ENCODE measurements at places on chromosomes 2 and 18.
A peak's percentile ranks its signal among the peaks of the same experiment; 100 is the strongest.

GRCh38 chr2:26172189-26172870 is 558 bp upstream of the GAREM2 start:
- DNase-seq, result no peak

DNA sequence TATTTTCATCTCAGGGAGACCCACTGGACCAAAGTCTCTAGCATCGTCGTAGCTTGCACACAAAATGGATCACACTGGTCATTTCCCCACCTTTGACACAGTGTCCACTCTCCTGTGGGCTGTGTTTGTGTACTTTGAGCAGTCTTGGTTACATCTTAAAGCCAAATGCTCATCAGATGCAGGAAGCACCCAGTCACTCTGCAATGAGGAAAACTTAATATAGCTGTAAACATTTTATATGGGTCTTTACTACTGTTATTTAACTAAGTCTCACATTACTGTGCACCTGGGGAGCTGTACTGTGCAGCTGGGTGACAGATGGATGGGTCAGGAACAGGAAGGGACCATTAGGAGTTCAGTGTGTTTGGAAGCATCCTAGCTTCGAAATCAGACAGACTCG is 109.0 kb upstream of the CXCR4 start:
- DNase-seq, result no peak

DNA sequence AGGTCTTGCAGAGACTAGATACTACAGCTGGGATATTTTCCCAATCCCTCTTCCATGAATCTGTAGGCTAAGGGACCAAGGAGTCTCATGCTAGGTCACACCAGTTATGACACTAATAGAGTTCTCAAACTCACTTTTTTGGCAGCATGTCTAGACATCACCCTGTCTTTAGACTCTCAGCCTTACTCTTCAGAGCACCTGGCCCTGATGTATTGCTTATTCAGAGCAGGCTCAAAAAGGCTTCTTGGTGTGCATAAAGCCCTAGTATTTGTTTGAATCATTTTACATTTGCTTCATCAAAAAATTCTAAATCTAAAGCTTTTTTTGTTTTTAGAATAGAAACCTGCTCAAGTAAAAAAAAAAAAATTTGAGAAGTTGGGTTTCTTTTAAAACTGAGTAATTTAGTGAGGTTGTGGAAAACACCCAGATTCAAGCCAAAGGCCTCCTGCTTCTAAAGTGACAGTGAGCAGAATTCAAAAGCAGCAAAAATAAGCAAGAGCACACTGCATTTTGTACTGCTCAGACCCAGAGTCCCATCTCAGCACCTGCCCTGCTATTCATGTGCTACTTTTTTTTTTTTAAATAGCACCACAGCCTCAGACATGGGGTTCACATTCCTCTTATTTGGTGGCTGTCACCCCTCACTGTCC is 18.0 kb upstream of the DNAH6 start:
- DNase-seq, result no peak

DNA sequence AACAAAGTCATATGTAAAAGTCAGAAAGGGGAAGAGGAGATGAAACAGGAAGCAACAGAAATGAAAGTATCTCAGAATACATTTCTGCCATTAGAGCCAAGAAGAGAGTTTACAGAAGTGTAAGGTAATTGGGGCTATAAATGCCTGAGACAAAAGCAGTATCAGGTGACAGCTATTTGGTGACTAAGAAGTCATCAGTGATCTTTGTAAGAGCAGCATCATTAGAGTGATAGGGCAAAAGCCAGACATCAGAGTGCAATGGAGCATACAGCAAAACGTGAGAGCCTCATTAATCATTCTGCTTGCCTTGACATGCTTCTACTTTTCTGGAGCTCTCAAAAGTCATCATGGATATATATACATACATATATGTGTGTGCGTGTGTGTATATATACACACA is 804.7 kb upstream of the PIK3C3 start:
- no peak for DNase-seq

DNA sequence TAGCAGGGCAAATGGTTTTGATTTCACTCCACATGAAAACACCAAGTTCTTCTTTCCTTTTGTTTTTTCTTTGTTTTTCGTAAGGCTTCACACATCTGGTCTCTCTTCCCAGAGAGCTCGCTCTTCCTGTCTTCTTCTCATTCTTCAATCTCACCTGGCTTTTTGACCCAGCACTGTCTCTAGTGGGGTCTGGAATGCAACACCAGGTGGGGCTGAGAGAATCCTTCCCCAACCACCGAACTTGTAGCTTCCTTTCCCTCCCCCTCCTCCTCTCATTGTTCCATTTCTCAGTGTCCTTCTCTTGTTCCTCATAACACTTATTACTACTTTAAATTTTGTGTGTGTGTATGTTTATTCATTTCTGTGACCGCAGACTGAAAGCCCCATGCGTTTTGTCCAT is 13.5 kb upstream of the PIEZO2 start:
- no peak for DNase-seq

- DNase-seq, result no peak
Measured at GRCh38 chr18:22277758-22278157, 108.4 kb downstream of the GATA6 start.

DNA sequence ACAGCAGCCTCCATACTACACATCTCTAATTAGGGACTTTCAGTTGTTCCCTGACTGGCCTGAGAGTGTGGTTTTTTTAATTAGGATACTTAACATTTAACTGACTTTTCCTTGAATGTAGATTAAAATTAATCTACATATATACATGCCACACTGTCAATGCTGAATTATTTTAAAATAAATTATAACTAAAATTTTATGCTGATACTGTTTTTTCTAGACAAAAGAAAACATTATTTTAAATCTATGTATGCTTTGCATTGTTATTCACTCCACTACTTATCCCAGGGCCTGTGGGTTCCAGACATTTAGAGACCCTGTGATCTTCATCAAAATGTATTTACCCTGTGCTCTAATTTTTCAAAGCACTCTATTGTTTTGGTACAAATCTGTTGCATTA is 496.0 kb upstream of the MAP2 start:
- DNase-seq, result no peak

- no peak for DNase-seq
Measured at GRCh38 chr2:41871080-41871479, 176.7 kb upstream of the PKDCC start.

- DNase-seq, result no peak
Measured at GRCh38 chr2:169759987-169760386, 26.4 kb downstream of the KLHL23 start.

- no peak for DNase-seq
Measured at GRCh38 chr2:39256040-39256439, 12.3 kb upstream of the CDKL4 start.

GRCh38 chr2:133200684-133201421 is 367.4 kb downstream of the NCKAP5 start:
- no peak for DNase-seq

GRCh38 chr2:20617892-20618467 is 32.9 kb downstream of the HS1BP3 start:
- no peak for DNase-seq

GRCh38 chr2:12726271-12726670 is 9.5 kb downstream of the TRIB2 start:
- no peak for DNase-seq

- no peak for DNase-seq
Measured at GRCh38 chr2:59899692-59900091, 653.8 kb downstream of the BCL11A start.

DNA sequence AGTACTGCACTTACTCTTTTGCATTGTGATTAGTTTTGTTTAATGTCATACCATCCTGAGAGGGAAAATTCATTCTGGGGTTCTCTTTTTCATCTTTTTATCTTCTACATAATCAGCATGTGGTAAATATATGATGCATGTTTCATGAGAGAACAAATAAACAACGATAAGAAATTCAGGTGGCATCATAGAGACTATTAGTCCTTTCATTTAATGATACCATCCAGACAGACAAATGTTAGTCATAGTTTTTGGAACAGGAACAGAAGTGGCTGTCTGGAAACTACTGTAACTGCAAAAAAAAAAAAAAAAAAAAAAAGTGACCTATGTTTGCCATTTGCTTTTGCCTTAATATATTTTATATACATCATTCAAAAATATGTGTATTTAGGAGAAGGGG is 761.0 kb downstream of the EPHA4 start:
- no peak for DNase-seq

- no peak for DNase-seq
Measured at GRCh38 chr2:33014268-33014667, 67.5 kb downstream of the LTBP1 start.

- DNase-seq, result no peak
Measured at GRCh38 chr2:70920367-70920715, 15.4 kb upstream of the ATP6V1B1 start.

DNA sequence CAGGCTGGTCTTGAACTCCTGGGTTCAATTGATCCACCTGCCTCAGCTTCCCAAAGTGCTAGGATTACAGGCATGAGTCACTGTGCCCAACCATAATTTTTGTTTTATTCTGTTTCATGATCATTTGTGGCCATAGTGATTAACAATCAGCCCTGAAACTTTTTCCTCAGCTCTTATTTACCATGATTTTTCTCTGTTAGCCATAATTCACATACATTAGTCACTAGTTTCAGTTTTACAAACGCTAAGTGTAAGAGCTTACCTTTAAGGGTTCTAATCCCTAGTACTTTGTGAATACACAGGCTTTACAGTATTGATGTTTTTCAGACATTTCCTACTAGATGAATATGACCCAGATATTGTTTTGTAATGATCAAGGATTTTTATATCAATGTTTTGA is 216.1 kb downstream of the DPP4 start:
- DNase-seq, result no peak

DNA sequence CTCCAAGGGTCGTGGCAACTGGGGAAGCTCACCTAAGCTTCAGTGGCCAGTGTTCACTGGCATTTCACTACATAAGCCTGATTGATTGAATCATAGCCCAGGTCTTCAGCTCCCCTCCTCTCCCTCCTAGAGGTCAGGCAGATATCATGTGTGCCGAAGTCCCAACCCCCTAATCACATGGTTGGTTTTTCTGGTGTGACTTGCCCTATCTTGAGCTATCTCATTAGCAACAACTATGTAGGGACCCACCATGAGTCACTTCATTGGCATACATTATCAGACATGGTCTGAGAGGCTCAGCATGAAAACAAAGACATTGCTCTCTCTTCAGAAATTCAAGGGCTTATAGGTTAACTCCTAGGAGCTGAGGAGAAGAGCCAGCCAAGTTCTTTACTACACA is 76.8 kb downstream of the LYPD1 start:
- DNase-seq, result no peak

- no peak for DNase-seq
Measured at GRCh38 chr2:64716569-64716968, 62.9 kb upstream of the SERTAD2 start.

DNA sequence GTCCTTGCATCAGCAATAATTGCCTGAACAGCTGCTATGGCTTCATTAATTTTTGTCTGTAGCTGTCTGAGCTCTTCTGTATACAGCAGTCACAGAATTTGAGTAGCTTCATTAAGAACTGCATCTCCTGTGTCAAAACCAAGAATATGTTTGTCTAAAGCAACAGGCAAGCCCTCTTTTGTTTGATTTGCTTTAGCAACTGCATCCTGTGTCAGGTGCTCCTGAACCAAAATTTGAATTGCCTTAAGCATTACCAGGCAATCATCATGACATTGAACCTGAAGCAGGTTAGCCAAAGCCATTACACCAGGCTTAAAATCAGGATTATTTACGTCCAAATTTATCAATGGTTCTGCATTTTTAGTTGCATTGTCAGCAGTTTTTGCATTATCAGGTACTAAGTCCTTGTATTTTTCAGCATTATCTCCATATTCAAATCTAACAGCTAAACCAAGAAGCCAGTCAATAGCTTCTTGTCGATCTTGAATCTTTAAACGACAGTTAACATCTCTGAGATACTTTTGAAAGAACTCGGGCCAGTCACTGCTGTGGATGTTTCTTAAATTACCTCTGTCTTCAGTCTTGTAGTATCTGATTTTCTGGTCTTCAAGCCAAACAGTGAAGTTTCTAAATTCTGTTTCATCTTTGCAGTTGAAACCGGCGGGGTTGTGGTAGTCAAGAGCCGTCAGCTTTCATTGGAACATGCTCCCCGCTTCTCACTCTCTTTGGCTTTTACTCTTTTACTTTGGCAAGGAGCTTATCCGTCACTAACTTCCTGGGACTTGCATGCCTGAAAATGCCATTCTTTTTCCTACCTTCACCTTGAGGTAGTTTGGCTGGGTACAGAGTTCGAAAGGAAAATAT is 42.2 kb downstream of the MERTK start:
- no peak for DNase-seq

DNA sequence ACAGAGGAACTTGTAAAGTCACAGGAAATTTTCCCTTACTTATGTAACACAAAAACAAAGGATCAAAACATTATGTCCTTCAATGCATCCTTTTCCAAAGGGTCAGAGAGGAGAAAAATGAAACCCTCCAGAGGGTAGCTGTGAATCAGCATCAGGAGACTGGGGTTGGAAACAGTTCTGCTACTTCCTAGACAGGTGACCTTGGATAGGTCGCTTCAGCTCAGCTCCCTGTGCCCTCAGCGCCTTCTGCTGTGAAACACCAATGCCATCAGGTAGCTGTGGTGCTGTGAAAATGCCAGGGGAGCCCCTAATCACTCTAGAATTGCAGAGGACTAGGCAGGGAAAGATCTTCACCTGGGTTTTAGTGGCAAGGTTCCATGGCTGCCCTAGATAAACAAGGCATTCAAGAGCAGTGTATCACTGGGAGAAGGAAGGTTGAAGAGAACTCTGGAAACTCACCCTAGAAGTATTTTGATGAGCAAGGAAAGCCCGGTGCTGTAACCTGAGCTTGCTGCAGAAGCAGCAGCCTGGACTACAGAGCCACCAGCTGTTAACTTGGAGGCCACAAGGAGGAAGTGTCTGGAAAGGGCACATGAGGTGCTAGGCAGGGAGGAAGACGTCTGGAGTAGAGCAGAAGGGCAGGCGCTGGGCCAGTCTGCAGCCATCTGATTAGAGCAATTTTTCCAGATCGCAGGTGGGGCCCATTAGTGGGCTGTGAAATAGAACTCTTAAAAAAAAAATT is 100.7 kb upstream of the MCFD2 start:
- no peak for DNase-seq

- DNase-seq, result no peak
Measured at GRCh38 chr2:158893026-158893425, 75.4 kb upstream of the TANC1 start.

- no peak for DNase-seq
Measured at GRCh38 chr2:29323961-29324360, 208.7 kb downstream of the CLIP4 start.

- DNase-seq, result peak; percentile 39
Measured at GRCh38 chr2:96509114-96509846, 4.1 kb upstream of the NEURL3 start.

- no peak for DNase-seq
Measured at GRCh38 chr2:230742781-230743180, 30.1 kb downstream of the CAB39 start.

DNA sequence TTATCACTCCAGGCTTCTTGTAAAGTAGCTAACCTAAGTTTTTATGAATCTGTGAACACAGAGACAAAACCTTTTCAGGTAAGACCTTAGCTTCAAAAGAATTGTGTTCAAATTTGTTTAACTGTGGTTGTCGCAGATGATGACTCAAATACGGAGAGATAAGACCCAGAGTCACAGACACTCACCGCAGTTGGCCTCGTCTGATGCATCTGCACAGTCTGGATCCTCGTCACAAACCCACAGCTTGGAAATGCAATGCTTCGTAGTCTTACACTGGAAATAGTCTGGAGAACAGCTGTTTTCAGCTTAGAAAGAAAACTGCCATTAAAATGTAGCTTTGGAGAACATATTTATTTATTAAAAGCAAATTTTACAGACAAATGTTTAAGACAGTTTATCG is 1662.1 kb upstream of the NXPH2 start:
- no peak for DNase-seq
